ENCODE measurements at places on chromosomes 4 and X.

DNA sequence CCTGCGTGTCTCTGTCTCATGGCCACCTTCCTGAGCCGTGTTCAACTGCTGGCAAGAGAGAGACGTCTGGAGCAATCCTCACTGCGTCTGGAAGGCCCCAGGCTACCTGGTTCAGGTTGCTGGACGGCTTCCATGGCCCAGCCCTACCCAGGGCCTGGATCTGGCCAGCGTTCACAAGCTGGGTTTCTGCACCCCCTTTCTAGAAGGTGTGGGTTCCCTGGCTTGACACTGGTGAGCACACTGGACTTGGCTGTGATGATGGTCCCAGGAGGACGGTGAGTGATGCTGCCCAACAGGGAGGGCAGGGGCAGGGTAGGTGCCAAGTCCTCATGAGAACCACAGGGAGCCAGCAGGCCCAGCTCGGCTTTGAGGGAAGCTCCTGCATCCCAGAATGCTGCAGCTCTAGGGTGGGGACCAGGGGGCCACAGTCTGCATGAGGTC, 63.4 kb downstream of the HTRA3 start:
- no peak for DNase-seq

GRCh38 chr4:71269233-71269632, 69.6 kb upstream of the SLC4A4 start:
- no peak for DNase-seq

DNA sequence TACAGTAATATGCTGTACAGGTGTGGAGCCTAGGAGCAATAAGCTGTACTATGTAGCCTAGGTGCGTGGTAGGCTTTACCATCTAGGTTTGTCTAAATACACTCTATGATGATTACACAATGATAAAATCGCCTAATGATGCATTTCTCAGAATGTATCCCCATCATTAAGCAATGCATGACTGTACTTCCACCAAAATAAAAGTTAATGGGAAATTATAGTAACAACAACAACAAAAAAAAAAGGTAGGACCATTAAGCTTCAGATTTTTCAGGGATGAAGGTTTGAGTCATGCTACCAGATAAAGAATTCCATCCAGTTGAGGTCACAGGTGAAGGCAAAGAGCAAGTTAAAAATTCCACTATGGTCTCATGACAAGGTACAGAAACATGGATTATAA, 68.2 kb downstream of the MAGEA10 start:
- no peak for DNase-seq

DNA sequence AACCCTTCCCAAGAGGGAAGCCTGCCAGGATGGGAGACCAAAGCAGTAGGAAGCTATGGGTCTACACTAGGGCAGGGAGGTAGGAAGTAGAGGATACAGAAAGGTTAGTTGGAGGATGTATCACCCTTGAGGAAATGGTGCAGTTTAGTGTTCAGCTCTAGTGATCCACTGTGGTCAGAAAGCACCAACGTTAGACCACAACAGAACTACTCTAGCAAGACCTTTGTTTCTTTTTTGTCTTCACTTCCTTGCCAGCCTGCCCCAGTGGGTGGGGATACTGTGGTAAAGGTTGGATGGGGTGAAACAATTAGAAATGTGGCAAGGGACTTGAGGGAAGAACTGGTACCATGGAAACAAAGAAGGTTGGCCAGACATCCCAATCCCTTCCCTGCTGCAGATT, 83.3 kb downstream of the DDIT4L start:
- DNase-seq = no peak

DNA sequence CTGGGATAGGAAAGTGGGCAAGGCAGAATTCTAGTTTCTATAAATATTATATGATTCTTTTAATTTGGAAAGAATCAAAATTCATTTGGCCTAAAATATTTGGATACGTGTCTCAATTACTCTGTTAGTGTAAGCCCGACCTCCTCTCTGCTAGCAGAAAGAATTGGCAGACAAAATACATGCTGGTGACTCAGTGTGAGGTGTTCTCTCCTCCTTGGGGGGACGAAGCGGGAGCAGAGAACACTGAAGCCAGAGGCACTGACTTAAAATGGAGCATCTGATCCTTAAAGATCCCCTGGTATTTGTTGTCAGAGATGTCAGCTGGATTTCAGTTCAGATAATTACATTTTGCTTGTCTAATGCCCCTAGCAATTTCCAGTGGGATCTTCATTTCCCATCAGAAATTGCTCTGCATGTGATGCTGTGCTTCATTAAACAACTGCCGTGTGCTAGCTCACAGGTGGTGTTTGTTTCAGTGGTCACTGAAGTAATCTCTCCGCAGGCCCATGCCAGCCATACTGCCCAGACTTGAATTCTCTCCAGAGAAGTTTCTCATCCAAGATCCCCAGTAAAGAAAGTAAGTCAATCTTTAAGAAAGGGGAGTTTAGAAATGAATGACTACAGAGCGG, 188.7 kb upstream of the TLL1 start:
- no peak for DNase-seq

- DNase-seq = no peak
Observed at GRCh38 chr4:79247695-79248394, 78.0 kb downstream of the NAA11 start.

GRCh38 chr4:95984081-95984480, 144.2 kb downstream of the PDHA2 start:
- DNase-seq = no peak

DNA sequence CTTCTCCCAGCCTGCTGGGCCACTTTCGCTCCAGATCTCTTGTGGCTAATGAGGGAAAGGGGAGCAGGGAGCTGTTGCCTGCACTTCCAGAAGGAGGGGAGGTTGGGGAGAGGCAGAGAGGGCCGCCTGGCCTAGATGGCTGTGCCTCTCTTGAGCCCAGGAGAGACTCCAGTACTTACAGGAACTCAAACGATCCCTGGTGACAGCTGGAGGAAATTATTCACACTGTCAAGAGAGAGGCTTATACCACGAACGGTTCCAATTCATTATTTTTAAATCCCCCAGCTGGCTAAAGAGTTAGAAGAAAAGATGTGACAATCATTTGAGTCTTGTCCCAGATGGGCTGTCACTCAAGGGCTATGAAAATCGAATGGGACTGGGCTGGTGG, 96.1 kb downstream of the PHKA2 start:
- no peak for DNase-seq

DNA sequence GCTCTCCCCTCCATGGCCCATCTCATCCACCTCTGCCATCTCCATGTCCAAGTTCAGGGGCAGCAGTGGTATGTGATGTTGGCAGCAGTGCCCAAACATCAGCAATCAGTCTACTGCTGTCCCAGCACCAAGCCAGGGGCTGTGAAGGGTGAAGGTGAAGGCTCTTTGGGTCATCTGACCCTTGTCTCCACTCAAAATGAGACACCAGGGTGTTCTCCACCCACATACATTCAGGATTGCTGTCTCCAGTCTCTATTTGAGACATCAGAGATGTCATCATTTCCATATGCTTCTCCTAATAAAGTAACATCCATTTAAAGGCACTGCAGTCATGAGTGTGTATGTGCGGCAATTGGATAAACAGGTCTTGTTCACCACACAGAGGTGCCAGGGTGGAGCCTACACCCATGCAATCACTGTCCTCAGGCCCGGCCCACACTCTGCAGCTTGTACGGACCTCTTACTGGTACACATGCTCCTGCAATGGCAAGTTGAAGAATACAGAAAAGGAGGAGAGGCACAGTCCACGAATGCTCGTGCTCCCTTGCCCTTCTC, 22.2 kb downstream of the MAML3 start:
- no peak for DNase-seq

DNA sequence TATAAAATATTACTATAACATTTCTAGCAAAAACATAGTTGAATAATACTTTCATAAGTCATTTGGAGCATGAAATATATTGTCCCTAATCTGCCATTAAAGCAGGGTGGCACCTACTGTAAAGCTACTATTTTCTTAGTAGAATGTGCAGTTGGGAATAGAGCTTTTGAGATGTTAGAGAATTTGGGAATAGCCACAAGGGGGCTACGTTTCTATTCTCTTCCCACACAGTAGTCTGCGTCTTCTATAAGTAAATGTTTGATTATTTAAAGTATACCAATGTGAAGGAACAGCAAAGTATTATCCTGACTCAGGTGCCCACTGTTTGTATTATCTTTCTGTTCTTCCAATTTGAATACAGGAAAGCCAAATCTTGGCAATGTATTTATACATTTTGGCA, 323.2 kb upstream of the GIMD1 start:
- no peak for DNase-seq

- no peak for DNase-seq
Observed at GRCh38 chr4:182569561-182569960, 326.4 kb downstream of the TENM3 start.

- no peak for DNase-seq
Observed at GRCh38 chr4:98570151-98570797, 88.1 kb downstream of the TSPAN5 start.

GRCh38 chrX:130139474-130140201, 26.0 kb downstream of the AIFM1 start:
- DNase-seq = no peak

DNA sequence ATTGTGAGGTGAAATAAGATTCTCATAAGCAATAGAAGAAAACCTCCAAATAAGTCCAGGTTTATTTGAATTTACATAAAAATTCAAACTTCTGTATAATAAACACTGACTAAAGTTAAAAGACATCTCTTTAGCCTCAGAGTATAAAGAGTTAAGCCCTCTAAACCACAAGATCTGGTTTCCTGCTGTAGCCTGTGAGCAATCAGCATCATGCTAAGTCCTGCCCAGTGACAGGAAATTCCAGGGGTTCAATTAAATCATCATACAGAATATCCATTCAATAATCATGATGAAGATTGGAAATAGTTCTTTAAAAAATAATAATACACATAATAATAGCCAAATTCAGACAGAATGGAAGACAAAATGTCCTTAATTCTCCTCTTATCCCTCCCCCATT, 139.2 kb upstream of the DGKK start:
- no peak for DNase-seq

- DNase-seq = no peak
Observed at GRCh38 chrX:38061335-38061734, 55.0 kb downstream of the SYTL5 start.

DNA sequence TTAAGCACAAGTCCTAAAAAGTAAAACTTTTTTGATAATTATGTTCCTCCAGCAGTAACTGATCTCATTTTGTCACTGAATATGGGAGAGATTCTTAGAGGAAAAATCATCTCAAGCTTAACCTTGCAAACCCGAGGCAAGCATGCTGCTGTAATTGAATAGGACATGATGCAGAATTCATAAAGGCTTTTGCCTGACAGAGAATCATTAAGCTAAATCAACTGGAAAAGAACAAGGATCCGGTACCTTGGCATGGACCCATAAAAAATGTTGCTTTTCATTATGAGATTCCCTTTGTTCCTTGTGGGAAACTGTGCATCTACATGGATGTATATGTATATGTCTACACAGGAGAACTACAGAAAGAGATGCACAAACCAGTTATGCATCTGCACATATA, 149.1 kb downstream of the PAPSS1 start:
- no peak for DNase-seq

DNA sequence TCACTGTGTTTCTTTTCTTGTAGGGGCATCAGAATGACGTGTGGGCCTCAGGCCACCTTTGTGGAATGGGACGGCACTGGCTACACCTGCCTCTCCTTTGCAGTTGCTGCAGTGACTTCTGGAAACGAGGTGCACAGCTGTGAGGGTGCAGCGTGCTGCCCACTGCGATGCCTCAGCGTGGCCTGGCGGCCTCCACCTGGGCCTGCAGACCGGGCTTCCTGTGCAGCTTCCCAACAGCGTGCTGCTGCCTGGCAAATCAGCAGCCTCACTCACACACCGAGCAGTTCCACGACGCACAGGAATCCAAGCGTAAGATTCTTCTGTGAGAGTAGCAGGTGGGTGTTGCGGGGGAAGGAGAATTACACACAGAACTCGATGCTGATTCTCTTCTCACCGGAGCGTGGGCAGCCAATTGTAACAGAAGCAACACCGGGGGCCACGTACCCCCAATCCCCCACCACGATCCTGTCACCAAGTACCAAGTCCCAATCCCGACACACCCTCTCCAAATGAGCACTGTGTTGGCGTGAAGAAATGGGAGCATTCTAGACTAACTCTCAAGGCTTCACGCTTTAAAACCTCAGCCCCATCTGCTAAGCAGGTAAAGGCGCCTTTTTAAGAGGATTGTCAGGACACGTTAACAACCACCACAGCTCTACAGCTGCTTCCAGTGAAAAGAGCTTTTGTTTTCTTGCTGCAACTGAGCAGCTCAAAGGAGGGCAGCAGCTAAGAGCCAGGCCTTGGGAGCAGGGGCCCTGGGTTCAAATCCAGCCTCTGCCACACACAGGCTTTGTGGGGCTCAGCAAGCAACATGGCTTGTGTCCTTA, 16.9 kb downstream of the WDR1 start:
- no peak for DNase-seq

DNA sequence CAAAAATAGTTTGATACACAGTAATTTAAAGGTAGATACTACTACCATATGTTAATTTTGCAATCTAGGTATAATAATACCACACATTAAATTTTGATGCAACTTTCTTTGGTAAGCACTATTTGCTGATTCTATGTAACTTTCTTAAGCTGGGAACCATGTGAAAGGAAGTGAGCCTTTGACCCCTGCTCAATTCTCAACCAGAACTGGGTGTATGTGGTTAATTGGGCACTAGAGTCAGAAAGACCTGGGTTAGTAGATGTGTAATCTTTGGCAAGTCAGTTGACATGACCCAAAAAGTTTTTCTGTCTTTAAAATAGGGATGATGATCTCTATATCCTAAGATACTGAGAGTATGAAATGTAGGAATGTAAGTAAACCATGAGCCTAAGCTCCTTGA, 22.4 kb downstream of the TLR2 start:
- no peak for DNase-seq

GRCh38 chrX:38717871-38718270, 83.4 kb upstream of the MID1IP1 start:
- DNase-seq = no peak

DNA sequence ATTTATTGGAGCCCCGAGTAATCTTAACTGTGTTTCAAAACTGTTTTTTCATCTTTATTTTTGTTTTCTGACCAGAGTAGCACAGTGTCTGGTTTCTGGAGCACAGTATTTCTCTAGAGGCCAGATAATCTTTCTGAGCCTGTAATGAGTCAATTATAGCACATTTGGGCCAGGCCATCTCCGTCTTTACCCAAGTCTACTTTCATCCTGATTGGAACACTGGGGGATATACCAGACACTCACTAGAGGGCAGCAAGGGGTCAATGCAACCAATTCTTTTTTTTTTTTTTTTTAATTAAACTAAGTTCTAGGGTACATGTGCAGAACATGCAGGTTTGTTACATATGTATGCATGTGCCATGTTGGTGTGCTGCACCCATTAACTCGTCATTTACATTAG, 282.0 kb downstream of the ARHGAP24 start:
- no peak for DNase-seq

DNA sequence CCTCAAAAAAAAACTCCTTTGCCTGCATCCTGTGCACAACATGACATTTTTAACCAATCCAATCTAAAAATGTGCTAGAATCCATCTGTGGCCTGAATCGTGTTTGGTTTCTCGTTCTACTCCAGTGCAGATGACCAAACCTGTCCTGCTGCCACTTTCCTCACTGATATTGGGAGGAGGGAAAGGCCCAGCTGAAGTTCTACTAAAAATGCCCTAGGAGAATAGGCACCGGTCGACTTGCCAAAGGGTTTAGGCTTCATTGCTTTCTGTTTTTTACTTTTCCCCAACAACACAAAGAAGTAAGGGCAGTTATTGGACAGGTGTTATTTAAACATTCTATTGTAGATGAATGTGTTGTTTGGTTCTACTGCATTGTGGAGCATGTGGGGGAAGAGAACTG, 7.8 kb upstream of the FHDC1 start:
- no peak for DNase-seq

Data from stimulated activated CD4-positive, alpha-beta T cell treated with anti-CD3 and anti-CD28 coated beads, Interleukin-12 subunit alpha, Interleukin-12 subunit beta, amount 100 ng/mL, for 24 hours (primary cell).